ENCODE measurements at places on chromosomes 3 and 15.

GRCh38 chr3:177357352-177358090 is 160.2 kb upstream of the TBL1XR1 start:
- DNase-seq = no peak

- no peak for DNase-seq
Observed at GRCh38 chr3:185815391-185816282, 9.2 kb downstream of the IGF2BP2 start.

- DNase-seq = no peak
Observed at GRCh38 chr3:107689355-107689754, 166.6 kb downstream of the BBX start.

GRCh38 chr3:170692720-170693119 is 106.8 kb upstream of the SLC7A14 start:
- no peak for DNase-seq

DNA sequence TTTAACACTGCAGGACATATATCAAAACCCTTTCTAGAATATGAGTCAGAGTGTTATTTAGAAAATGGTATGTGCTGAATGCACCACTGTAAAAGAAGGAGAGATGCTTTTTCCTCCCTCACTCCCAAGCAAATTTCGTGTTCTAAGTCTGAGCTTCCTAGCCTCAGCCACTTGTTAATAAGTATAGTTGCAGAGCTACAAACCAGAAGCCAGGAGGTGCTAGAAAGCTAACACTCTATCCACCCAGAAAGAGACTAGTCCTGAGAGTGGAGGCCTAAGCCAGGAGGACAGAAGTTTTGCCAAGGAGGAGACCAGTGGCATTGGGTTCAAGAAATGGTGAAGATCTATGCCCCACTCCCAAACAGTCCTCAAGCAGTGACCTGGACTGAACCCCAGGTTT is 40.5 kb upstream of the GYG1 start:
- no peak for DNase-seq

GRCh38 chr3:72327008-72327407 is 521.2 kb downstream of the SHQ1 start:
- no peak for DNase-seq

GRCh38 chr15:68646156-68646555 is 67.4 kb downstream of the CORO2B start:
- peak; percentile 59 for DNase-seq
